ENCODE measurements at places on chromosomes 16 and 17.

GRCh38 chr17:45230787-45231480, 9.2 kb downstream of the FMNL1 start:
- DNase-seq: no peak

DNA sequence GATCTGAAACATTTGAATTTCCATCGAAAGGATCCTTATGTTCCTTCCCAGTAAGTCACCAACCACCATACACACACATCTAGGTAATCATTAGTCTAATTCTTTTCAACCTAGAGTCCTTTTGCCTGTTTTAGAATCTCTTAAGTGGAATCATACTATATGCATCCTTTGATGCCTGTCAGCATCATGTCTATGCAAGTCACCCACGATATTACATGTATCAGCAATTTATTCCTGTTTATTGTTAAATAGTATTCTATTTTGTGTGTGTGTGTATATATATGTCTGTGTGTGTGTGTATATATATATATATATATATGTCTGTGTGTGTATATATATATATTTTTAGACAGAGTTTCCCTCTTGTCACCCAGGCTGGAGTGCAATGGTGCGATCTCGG, 78.9 kb upstream of the RPH3AL start:
- DNase-seq: no peak

- DNase-seq: no peak
Observed at GRCh38 chr17:12627177-12627629, 38.5 kb upstream of the MYOCD start.

GRCh38 chr16:81946206-81946605, 65.1 kb downstream of the SDR42E1 start:
- no peak for DNase-seq

- no peak for DNase-seq
Observed at GRCh38 chr17:11097121-11097520, 143.9 kb upstream of the SHISA6 start.

DNA sequence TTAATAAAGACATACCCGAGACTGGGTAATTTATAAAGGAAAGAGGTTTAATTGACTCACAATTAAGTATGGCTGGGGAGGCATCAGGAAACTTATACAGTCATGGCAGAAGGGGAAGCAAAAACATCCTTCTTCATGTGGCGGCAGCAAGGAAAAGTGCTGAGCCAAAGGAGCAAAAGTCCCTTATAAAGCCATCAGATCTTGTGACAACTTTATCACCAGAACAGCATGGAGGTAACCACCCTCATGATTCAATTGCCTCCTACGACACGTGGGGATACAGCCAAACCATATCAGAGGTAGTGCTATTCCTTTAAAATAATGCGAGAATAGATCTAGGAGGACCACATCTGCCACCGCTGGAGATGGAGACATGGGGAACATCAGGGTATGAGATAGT, 9.0 kb downstream of the C16orf54 start:
- DNase-seq: no peak

GRCh38 chr17:50060951-50061712, 5.2 kb downstream of the ITGA3 start:
- no peak for DNase-seq

DNA sequence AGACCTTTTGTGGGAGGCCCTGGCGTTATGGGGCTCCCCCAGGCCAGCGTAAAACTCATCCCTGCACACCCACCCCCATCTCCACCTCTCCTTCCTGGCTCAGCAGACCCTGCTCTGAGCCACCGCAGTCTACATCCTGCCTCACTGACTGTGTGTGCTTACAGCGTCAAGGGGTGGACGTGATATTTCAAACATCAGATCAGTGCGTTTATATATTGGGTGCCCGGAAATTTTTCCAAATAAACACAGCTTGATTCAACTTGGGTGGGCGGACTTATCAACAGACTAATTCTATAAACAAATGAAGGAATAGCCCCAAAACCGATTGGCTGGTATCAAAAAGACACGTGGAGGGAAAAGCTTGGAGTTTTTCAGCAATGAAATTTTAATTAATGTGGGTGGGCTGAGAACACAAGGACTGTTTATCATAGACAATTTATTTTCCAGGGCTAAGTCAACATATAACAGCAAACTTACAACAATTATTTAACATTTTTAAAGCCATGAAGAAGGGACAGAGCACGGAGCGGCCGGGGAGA, at the start of gene FOXL1:
TSS of gene FOXL1 (plus strand) at position 489 of the 539 bp plus-strand sequence. CDS start 175 bp downstream, outside the sequence.
- no peak for DNase-seq

- DNase-seq: no peak
Observed at GRCh38 chr17:65535777-65536572, 25.5 kb downstream of the AXIN2 start.

DNA sequence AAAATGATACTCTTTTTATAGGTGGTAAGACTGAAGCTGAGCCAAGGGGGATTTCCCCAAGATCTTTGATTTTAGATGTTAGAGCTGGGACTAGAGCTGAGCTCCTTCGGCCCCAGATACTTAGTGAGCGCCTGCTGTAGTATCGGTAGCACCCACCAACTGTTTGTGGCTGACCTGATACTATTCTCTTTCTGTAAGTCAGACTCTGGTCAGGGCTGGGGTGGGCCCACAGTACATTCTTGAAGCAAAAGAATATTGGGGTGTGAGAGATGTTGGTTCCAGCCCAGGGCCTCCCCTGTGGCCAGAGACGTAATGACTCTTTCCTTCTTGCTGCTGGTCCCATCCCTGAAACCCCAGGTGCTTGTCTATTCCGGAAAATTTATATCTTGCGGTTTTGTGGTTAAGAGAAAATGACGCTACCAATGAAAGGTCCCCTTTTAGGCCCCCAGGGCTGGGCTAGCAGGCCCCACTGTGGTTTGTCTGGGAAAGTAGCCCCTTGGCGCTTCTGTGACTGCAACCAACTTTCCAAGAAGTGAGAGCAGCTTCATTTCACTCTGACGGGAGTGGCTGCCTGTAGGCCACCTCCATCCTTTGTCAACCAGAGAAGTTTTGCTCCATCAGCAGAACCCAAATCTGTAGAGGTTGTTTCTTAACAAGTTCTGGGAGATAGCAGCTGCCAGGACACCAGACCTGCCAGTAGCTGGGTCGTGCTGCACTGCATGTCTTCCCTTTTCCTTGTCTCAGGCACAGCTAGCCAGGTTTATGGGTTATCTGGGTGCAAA, 86.4 kb upstream of the LGALS9 start:
- peak; percentile 60 for DNase-seq

- DNase-seq: no peak
Observed at GRCh38 chr16:1416521-1416941, 2.0 kb upstream of the UNKL start.

DNA sequence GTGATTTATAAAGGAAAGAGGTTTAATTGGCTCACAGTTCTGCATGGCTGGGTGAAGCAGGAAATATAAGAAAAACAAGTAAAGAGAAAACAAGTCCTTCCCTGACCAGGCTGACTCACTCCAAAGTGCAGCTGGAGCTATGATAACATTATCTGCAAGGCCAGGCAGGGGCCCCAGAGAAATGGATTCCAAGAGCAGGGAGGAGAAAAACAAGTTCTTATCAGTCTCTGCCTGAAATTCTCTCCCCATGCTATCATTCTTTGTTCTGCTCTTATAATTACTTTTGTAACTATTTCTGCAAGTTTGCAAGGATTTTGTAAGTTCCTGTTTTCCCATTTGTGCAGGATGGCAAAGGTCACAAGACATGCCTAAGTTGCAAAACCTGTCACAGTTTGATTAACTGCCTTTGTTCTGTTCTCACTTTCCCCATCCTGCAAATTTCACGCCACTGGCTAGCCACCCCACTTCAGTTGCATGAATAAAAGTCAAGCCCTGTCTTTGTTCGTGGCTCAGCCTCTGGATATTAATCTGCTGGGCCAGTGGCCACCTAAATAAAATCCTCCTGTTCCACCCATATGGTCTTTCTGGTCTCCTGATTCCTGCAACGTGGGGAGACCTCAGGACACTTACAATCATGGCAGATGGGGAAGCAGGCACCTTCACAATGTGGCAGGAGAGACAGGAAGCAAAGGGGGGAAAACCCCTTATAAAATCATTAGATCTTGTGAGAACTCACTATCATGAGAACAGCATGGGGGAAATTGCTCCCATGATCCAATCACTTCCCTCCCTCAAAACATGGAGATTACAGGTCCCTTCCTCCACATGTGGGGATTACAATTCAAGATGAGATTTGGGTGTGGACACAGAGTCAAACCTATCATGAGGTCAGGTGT, 13.1 kb downstream of the ABCA9 start:
- no peak for DNase-seq

- DNase-seq: no peak
Observed at GRCh38 chr17:17540935-17541639, 44.9 kb upstream of the RASD1 start.

GRCh38 chr17:77099997-77100396, 40.8 kb upstream of the SEC14L1 start:
- DNase-seq: no peak

- DNase-seq: no peak
Observed at GRCh38 chr16:3971706-3972105, 91.2 kb upstream of the CREBBP start.

DNA sequence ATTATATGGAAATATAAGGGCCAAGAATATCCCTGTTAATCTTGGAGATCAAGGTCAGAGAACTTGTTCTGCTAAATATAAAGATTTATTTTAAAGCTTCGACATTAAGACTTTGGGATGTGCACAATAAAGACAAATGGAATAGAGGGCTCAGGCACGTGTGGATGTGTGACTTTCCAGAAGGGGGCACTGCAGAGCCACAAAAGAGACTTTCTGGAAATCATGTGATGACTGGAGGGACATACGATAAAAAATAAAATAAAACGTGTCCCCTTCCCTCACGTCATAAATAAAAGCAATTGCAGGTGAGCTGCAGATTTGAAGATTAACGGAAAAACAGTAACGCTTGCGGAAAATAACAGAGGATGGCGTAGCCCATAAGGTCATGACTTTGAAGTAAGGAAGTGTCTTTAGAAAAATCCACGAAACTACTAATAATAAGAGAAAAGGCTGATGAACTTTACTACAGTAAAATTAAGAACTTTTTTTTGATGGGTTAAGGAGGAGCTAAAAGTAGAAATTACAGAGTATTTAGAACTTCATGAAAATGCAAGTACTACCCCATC, 9.4 kb upstream of the ENGASE start:
- DNase-seq: peak; percentile 42

DNA sequence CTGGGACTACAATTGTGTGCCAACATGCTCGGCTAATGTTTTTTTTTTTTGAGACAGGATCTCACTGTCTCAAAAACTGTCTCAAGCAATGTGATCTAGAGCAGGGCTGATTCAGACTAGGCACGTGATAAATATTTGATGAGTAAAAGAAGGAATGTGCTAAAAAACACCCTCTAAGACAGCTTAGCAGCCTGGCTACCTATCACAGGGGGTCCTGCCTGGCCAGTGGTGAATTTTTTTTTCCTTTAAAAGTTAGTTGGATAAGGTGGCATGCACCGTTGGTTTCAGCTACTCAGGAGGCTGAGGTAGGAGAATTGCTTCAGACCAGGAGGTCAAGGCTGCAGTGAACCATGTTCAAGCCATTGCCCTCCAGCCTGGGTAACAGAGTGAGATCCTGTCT, 14.8 kb upstream of the GPATCH8 start:
- no peak for DNase-seq

DNA sequence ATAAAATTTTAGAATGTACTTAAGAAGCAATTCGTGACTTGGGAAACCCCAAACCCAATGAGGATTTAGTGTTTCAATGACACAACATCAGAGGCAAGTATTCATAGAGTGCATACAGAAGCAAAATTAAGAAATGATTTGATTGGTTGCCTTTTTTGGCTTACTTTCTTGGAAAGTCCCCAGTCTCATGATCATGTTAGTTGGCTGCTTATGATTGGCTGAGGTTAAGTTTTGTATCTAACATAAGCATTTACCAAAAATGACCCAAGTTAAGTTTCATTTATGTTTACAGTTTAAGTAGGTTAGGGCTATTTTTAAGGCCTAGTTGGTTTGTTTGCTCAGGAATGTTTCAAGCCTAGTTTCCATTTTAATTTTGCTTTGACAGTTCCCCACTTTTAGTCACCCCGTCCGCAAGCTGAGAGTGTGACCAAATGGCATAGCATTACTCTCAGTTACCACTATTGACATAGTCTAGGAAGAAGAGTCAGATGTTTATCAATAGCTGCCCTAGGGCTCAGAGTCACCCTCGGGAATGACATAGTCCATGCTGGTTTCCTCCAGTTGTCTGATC, 36.2 kb downstream of the DGKE start:
- no peak for DNase-seq

DNA sequence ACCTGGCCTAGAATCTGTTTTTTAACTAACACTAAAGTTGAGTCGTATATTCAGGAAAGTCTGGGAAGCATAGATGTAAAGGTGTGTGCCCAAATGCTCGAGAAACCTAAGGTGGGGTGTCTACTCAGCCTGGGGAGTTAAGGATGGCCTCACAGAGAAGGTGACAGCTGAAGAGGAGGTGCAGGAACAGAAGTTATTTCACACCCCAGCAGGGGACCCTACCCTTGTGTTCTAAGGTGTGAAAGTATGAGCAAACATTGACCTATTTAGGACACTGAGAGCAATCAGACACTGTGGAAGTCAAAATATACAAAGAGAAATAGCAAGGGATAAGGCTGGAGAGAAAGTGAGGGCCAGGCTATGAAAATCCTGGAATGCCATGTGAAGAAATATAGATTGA, 49.0 kb upstream of the DHX40 start:
- DNase-seq: no peak

DNA sequence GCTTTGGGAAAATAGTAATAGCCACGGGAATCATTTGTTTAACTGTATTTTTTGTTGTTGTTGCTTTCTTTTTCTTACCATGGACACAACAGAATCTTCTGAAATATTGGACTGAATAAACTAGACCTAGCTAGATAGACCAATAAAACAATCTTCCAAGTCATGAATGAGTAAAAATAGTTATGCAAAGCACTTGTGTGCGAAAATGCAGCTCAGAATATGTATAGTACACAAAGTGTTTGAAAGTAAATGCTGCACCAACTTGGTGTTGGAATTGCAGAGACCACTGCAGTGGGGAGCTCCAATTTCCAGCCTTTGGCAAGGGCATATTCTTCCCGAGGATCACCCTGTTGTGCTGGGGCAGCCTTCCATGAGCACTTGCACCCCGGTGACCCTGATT, 68.0 kb downstream of the AATF start:
- DNase-seq: no peak

GRCh38 chr17:2090804-2091534, 36.1 kb downstream of the HIC1 start:
- DNase-seq: no peak

DNA sequence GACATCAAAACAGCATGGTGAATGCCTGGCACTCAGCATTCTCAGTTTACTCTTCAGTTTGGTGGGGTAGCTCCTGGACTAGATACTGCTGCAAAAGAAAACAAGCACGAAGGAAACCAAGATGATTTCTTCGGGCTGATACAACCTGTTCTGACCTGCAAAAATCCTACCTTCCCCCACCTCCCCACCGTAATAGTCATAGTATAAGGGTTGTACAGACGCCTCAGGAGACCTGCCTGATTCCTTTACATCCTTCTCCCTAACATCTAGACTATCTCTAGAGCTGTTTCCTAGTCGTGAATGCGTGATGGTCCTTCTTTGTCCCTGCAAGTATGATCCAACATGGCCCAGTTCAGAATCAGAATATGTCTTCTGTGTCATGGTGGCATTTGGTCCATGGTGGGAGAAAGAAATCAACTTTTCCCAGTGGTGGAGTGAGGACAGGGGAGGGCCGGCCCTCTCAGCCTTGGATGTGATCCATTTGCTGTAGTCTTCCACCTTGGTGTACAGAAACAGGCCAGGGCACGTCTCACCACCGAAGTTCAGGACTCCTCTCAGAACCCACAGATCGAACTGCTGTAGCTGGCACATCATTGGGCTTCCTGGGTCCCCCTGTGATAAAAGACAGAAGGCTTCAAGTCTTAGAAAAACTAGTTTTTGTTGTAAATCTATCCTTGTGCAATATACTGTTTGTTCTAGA, 14.5 kb downstream of the PRSS54 start:
- DNase-seq: no peak

- DNase-seq: no peak
Observed at GRCh38 chr17:58219789-58220183, 731 bp upstream of the MKS1 start.
